NCI-H510A treated with DMSO at 0.1 percent for 48 hours (cell line): ENCODE measurements at places on chromosomes 13 and 19.
A peak's percentile ranks its signal among the peaks of the same experiment; 100 is the strongest.

GRCh38 chr13:25352230-25352629, 19.5 kb upstream of the ATP8A2 start:
- DNase-seq: no peak

- DNase-seq: no peak
Measured at GRCh38 chr13:29964181-29964845, 113.9 kb upstream of the UBL3 start.

GRCh38 chr19:13010038-13010991, 15.0 kb downstream of the NFIX start:
- no peak for DNase-seq

- DNase-seq: no peak
Measured at GRCh38 chr13:94216476-94216875, 263.0 kb downstream of the DCT start.

GRCh38 chr19:46297700-46298478, 1.0 kb downstream of the HIF3A start:
- no peak for DNase-seq

GRCh38 chr13:42832341-42833096, 51.1 kb downstream of the FAM216B start:
- DNase-seq: peak; percentile 1

- no peak for DNase-seq
Measured at GRCh38 chr13:109494925-109495369, 291.4 kb downstream of the IRS2 start.

DNA sequence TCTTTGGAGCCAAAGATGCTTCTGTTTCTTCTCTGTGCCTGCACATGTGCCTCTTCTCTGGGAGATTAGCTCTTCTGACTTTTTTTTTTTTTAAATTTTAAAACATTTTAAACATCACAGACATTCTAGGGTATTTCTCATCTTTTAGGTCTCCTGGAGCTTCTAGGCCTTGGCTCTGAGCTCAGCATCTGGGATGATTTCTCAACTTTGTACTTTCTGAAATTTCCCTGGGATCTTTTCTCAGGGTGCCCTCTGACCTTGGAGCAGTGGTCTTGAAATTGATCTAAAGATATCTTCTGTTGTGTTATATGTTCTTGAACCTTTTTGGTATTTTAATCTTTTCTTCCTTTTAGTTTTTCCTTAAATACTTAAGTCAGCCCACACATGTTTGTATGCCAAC, 6.2 kb downstream of the WASF3 start:
- DNase-seq: no peak

DNA sequence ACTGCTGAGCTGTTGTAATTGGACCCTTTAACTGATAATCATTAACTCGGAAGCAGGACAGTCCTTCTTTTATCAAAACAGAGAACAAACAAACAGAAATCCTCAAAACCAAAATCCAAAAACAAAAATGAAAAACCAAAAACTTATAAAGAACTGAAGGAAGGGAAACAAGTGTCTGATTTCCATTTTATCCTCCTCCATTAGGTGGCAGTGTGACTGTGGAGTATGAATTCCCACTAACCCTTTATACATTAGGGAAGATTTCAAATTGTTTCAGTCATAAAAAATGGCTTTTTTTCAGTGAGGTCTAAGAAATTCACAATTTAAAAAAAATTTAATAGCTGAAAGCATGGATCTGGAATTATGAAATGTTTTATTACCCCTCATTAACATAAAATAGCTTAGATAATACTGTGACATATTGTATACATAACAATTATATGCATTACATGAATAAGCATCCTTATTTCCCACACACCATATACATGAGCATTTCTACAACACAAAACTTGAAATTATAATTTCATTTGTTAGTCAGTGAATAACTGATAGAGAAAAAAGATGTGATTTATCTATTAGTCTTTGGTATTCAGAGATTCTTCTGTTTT, 1074.3 kb upstream of the PCDH9 start:
- peak; percentile 10 for DNase-seq

GRCh38 chr19:1290703-1291651, 5.3 kb downstream of the EFNA2 start:
- DNase-seq: no peak

- DNase-seq: no peak
Measured at GRCh38 chr19:27876489-27876888, 1336.5 kb downstream of the UQCRFS1 start.

DNA sequence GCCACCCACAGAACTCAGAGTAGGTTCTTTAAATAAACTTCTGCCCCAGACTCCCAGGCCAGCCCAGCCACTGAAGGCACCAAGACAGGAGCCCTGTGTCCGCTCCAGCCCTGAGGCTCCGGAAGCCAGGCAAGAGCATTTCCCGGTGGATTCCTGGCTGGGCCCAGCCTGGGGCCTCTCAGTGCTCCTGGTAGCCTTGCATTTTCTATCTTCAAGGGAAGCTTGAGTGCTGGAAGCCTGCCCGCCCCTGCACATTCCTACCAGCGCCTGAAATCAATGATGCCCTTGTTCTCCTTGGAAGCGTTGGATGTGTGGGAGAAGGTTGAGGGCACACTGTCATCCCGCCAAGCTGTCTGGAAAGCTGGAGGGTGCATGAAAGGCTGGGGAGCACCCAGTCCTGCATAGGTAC, 70.3 kb downstream of the ALOX5AP start:
- DNase-seq: no peak

GRCh38 chr13:114071991-114072390, 60.4 kb downstream of the RASA3 start:
- DNase-seq: no peak

DNA sequence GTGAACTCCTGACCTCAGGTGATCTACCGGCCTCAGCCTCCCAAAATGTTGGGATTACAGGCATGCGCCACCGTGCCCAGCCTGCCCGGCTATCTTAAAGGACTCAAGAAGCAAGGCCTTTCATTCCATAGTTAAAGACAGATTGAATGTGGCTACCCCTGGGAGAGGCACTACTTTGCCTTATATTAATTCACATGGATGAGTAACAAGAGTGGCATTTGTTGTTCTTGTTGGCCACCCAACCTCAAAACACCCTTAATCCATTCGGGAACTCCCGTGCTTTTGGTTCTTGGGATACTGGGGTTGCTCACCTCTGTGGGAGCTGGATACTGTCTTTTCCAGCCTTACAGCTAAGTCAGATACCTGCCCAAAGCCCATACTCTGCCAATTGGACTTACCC, 34.4 kb upstream of the ABCC4 start:
- no peak for DNase-seq
